ENCODE measurements at places on chromosomes 11 and 22.

DNA sequence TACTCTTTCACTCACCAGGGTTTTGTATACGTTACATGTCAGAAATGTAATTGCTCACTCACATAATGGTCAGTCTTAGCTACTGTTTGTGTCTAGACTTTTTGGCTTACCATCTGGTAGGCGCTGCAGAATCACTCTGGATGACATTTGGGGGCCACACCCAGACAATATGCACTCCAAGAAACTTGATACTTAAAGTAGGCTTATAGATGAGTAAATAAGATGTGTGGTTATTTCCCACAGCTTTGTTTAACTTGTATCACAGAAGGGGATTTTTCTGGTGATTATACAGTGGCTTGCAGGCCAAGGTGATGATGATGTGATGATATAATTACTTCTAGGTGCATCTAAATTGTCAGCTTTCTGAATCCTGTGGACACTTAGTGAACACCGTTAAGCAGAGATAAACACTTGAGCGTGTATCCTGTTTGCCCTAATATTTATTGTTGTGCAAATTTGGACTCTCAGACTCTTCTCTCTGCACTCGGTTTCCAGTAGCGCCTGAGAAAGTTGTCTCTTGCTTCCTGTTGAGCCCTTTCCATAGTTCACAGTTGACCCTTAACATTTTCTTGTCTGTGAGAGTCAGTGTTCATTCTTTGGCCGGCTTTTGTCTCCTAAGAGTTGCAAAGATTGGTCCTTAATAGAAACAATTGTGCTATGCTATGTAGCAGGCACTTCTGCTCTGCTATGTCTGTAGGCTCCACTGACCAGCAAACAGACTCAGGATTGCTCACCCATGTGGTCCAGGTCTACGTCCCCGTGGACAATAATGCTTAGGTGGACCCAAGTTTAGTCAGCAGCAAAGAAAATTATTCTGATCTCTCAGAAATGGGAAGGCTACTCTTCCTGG is 89.3 kb downstream of the PRR5L start:
- no peak for DNase-seq

- DNase-seq: no peak
These were observed 21.9 kb upstream of the PANX1 start for GRCh38 chr11:94106716-94107115.

DNA sequence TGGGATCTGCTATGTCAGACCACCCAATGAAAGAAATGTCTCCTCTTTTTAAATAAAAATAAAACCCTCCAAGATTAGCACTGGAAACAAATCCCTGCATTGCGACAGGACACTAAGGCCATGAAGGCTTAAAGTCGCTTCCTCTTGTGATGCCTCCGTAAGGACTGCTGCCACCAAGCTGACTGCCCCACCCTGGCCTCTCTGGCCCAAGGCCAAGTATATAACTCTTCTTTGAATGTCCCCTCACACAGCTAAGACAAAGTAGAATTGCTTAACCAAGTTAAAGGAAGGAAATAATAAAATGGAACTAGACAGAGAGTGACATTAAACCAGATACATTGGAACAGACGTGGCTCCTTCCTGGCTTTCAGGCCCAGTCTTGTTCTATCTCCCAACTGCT is 7.5 kb upstream of the NRGN start:
- DNase-seq: no peak

- peak; percentile 23 for DNase-seq
These were observed 21.7 kb downstream of the KIAA0930 start for GRCh38 chr22:45218976-45219375.

- no peak for DNase-seq
These were observed 132.8 kb downstream of the ATXN10 start for GRCh38 chr22:45804319-45804985.

GRCh38 chr11:115892016-115892415 is 387.8 kb upstream of the CADM1 start:
- DNase-seq: no peak

DNA sequence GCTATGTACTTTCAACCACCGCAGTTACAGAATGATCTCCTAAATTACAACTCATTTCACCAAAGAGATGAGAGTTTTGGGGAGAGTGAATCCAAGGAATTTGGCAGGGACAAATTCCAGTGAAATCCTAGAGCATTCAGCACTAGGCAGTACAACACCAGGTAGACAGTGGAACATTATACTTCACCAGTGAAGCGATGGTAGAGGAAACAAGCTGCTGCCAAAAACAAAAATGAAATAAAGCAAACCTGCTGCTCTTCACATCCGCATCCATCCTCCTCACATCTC is 16.9 kb downstream of the SMCO4 start:
- no peak for DNase-seq

DNA sequence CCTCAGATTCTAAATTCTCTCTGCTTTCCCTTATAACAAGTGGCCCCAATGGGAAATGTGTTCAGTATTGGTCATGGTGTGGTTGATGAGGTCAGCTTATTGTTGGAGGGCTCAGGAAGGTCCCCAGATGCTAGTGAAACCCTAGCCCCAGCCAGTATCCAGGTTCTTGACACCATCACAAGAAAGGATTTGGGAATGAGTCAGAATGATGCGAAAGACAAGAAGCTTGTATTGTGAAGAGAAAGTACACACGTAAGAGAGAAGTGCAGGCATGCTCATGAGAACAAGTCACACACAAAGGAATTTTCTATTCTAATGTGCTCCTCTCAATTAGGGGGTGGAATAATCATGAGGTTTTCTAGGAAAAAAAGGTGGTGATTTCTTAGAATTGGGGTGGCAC is 34.9 kb upstream of the TRPC6 start:
- no peak for DNase-seq

DNA sequence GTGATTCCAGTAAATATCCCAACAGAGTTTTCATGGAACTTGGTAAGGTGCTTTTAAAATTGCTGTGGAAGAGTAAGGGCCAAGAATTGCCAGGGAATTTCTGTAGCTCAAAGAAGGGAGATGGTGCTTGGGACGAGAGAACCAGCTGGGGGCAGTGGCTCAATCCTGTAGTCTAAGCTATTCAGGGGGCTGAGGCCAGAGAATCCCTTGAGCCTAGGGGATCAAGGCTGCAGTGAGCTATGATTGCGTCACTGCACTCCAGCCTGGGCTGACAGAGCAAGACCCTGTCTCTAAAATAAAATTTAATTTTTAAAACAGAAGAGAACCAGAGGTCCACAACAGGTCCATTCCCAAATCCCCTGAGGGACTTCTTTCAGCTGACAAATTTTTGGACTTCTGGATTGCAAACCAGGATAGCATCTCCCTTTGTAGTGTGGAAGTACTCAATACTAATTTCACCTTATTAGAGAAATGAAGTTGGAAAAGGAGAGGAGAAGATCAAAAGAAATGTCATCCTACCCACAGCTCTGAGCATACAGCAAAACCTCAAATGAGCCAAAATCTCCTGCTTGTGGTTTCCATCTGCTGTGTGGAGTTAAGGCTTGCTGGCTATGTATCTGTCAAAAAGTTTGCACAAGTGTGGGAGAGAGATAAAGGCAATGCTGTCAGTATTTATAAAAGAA is 59.2 kb upstream of the CLPB start:
- no peak for DNase-seq

GRCh38 chr11:106242718-106243415 is 165.4 kb downstream of the AASDHPPT start:
- no peak for DNase-seq

GRCh38 chr22:49106096-49106841 is 721.4 kb downstream of the BRD1 start:
- no peak for DNase-seq

GRCh38 chr22:35425971-35426800 is 26.2 kb downstream of the MCM5 start:
- DNase-seq: no peak

DNA sequence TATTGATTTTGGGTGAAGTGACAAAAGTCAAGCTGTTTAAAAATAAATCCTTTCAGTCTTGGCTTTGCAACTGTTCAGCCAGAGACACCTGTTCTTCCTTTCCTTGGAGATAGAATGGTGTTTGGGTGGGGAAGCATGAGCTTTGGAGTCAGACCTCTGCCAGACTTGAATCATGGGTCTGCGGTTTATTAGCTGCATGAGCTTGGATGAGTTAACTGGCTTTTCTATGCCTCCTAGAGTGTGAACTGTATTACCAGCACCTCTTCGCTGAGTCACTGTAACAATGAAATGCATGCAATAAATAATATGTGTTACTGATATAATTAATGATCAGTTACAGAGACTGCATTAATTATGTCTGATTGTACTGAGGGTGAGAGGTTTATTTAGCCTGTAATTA is 13.5 kb upstream of the MYEOV start:
- DNase-seq: no peak

DNA sequence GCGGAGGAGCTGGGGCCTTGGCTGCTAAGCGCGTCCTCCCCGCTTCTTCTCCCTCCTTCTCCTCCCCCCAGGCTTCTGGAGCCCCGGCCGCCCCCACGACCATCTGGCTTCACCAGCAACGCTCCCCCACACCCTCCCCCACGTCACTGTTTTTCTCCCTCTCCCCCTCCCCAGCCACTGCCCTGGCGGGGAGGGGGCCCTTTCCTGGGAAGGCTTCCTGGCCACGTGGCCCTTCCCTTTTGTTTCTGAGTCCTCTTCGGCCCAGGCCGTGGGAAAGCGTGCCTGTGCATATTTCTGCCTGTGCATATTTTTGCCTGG is 27.7 kb downstream of the RTN4R start:
- no peak for DNase-seq

DNA sequence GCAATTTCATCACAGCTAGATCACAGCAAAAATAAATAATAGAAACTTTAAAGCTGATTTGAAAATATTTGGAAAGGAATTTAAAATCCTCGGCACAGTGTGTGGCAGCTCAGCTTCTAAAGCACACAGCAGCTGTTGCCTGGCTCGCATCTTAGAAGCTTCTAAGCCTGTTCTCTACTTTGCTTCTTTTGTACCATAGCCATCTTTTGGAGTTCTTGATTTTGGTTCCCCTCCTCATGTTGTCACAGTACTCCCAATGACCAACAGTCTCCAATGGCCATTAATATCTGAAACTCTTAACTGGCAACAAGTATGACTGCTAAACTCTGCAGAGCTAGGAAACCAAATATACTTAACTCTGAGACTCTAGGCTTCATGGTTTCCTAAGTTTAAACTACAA is 28.8 kb downstream of the CHKA start:
- no peak for DNase-seq

DNA sequence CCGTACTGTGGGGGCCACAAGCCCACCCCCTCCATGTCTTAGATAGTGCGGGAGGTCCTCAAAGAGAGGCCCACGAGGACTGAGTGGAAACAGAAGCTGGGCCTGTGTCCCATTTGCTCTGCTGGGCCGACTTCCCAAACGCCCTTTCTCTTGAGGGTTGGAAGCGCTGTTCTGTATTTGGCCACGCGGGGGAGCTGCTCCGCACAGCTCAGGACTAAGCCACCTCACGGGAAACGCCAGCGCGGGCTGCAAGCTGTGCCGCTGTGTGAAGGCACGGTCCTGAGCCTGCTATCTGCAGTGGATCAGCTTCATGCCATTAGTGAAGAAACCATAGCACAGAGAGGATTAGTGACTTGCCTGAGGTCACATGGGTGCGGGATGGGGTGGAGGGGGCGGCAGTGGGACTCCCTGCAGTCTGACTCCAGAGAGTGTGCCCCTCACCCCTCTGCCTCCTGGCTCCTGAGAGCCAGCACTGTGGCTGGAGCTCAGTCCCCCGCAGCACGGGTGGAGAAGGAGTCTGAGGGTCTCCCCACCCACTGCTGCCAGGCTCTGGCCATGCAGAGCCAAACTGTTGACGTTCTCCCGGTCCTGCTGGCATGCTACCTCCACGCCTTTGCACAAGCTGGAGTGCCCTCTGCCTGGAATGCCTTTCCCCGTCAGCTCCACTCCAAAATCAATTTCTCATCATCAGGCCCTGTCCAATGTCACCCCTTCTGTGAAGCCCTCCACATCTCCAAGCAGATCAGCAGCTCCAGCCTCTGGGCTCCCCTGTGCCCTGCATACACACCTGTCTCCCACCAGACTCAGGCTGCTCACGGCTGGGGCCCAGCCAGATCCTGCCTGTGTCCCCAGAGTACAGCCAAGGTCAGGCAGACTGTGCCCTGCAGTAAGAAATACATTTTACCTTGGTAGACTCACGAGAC is 51.5 kb upstream of the LRRC32 start:
- peak; percentile 75 for DNase-seq

DNA sequence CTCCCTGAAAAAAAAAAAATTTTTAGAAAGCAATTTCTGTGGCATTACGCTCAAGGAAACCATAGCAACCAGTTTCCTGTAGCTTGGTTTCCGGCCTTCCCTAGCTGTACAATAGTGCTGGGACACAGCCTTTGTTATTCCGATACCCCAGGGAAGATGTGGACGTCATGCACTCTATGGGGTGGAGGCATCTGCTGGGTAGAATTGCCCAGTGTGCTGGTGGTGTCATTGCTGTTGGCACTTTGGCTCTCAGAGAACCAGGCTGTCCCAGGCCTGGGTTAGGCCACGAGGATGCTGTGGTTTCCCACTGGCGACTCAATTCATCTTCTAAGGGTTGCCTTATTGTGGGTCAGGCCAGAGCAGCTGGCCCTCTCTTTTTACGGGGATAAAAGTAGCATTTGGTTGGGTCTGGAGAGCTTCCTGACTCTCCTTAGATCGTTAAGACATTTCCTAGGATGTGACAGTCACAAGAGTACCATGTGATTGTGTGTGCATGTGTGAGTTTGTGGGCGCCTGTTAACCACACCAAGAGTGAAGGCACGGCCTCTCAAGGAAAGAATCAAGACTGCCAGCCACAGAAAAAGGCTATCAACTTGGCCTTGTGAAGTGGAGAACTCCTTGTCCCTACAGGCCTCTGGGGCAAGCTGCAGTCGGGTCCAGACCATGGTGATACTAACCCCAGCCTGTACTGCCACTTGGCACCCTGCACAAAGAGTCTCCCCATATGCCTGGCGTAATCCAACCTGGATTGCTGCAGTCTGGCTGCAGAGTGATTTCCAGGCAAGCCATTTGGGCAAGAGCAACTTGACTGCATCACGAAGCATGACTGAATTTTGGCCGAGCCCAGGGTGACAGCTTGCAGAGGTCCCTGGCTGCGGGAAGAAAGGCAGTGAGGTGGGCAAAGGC is 35.9 kb upstream of the NAV2 start:
- DNase-seq: no peak

- DNase-seq: no peak
These were observed 527 bp upstream of the MRPL48 start for GRCh38 chr11:73787051-73787642.

GRCh38 chr11:73321604-73322381 is 13.7 kb downstream of the ARHGEF17 start:
- no peak for DNase-seq

DNA sequence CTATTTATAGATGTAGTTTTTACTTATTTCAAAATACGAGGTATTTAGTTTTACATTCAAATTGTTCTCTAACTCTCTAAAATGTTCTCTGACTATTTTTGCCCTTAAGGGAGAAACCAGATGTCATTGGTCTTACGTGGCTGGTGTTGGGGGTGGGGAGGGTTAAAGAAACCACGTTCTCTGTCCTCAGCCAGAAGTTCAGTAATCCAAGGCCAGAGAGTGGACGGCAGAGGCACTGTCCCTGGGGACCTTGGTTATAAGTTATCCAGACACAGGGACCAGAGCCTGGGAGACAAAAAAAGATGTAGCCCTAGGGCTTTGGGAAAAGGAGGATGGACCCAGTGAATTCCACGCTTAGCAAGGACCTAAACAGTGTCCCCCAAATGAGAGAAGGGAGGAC is 706 bp upstream of the OR51E1 start:
- no peak for DNase-seq

- DNase-seq: no peak
These were observed 3.4 kb upstream of the SIDT2 start for GRCh38 chr11:117175104-117175503.

GRCh38 chr11:61510166-61510919 is 1.8 kb downstream of the LRRC10B start:
- DNase-seq: no peak

GRCh38 chr11:107769189-107769588 is 57.3 kb upstream of the SLN start:
- no peak for DNase-seq

GRCh38 chr11:473962-474785 is 24.1 kb downstream of the PTDSS2 start:
- DNase-seq: no peak

Data from stimulated activated CD4-positive, alpha-beta T cell treated with anti-CD3 and anti-CD28 coated beads, Interleukin-4, amount 100 ng/mL, for 48 hours (primary cell).